ENCODE measurements at places on chromosomes 5 and 9.

- peak; percentile 4 for DNase-seq
Measured at GRCh38 chr9:101591787-101592446, 2.9 kb downstream of the PPP3R2 start.

- DNase-seq: no peak
Measured at GRCh38 chr9:97864396-97864795, 11.4 kb downstream of the FOXE1 start.

DNA sequence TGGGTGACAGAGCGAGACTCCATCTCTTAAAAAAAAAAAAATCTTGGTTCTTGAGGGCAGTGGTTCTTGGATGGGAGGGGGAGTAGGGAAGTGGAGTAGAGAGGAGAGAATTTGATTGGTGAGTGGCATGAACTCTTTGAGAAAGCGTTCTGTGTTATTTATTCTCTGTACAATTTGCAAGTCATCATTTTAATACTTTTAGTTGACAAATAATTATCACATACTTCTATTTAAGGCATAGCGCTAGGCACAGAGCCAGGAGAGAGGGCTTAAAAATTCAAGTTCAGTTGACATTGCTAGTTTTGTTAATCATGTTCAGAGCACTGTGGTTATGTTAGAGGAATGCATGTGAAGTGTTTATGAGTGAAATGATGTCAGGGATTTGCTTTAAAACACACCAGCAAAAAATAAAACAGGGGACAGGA lies 24.6 kb downstream of the HSDL2 start:
- no peak for DNase-seq

GRCh38 chr5:2905741-2906140 lies 154.3 kb upstream of the IRX2 start:
- DNase-seq: no peak

DNA sequence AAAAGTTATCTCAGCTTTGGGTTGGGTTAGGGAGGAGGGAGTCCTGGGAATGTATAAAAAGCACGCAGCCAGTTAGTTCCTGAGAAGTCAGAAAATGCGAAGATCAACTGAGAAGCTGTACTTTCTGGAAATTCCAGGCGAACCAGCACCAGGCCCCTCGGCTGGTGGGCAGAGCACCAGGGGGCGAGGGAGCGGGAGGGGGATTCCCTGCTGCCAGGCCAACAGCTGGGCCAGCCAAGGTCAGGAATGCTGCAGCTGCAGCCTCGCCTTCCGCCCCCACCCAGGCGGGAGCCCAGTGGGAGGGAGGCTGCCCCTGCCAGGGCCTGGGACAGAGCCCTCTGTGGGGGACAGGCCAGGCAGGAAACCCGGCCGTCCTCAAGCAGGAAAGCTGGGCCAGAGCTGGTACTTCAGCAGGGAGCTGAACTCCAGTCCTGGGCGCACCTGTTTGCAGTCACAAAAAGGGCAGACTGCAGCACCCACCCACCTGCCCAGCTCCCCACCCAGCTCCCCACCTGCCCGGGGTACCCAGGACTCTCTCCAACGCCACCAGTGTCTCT lies 35.5 kb downstream of the VAV2 start:
- no peak for DNase-seq

GRCh38 chr5:111555760-111556159 lies 43.4 kb upstream of the STARD4 start:
- DNase-seq: no peak

DNA sequence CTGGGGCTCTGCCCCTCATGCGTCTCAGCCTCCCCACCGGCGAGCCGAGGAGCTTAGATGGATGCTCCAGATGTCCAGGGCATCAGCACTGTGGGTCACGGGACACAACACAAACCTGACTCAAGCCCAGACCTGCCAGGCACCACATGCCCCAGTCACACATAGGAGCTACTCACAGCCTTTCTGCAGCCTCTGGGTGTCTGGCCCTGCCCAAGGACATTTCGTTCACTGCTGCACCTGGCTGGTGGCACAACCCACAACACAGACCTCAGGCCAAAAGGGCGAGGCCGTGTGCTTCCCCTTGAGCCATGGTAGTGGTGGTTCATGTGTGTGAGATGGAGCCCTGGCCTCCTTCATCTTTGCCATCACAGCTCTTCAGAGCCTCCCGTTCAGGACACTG lies 89.6 kb upstream of the FCN2 start:
- no peak for DNase-seq

DNA sequence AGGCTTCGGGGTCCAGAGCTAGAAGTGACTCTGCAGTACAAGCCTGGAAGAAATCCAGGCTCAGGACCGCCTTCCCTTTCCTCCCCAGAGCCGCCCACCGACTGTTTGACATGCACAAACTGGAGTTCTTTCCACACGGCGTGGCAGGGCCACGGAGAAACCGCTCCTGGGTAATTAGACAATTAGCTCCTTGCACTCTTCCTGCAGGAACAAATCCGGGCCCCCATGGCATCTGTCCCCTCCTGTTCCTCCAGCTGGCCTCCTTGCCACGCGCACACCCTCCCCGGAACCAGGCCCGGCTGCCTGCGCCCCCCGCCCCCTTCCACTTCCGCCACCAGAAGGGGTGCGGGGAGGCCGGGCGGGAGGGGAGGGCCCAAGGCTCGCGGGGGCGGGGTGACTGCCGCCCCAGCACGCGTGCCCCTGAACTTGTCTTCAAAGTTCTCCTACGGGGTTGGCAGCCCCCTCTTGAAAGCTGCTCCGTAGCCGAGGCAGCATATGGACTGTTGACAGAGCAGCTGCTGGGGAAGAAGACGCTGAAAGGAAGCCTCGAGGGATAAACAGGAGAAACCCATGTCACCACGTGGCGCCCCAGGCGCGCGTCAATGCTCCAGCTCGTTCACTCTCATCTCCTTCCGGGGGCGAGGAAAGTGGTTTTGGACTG lies 74.3 kb downstream of the SEC61B start:
- no peak for DNase-seq

DNA sequence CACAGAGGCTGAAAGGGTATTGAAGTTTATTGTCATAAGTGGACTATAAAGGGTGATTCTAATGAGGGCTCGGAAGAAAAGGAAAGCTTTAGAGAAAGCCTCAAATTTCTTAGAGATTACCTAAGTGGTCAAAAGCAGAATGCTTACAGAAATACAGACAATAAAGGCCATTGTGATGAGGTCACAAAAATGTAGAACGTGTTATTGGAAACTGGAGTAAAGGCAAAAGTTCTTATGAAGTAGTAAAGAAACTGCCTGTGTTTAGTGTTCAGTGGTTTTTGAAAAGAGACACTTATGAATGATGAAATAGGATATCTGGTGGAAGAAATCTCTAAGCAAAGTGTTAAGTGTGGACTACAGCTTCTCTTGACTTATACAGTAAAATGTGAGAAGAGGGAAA lies 726.9 kb downstream of the DNAH5 start:
- DNase-seq: no peak

DNA sequence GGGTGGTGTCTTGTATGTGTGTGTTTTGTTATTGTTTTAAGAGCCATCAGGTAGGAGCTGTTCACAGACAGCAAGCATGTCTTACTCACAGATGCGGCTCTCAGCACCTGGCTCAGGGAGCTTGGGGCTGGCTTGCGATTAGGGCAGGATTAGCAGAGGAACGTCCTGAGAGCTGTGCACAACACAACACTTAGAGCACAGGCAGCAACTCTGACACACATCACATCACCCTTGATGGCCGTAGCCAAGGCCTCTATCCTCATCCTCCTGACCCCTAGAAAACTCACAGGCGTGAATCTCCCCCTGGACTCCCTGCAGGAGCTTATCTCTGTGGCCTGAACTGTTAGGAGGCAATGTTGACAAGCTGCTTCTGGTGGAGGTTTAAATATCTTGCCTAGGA lies 7.1 kb upstream of the IL17B start:
- no peak for DNase-seq

GRCh38 chr9:127447416-127448111 lies 3.6 kb downstream of the RPL12 start:
- no peak for DNase-seq

DNA sequence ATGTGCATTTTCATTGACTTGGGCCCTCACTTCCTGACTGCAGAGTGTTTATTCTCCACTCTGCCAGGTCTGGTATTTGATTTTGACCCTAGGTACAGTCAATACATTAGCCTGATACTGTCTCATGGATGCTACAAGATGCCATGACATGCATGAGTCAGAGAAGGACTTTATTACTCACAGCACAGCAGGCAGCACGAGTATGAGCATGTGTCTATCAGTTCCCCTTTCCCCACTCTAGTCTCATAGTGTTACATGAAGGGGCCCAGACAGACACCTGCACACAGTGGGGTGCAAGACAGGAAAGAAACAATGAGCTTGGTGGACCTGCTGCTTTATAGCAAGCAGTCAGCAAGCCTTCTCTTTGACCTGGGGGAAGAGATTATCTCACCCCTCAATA lies 19.6 kb downstream of the ITGA2 start:
- DNase-seq: no peak
